MV-4-11 (cell line): ENCODE measurements at places on chromosomes 5 and 9.

DNA sequence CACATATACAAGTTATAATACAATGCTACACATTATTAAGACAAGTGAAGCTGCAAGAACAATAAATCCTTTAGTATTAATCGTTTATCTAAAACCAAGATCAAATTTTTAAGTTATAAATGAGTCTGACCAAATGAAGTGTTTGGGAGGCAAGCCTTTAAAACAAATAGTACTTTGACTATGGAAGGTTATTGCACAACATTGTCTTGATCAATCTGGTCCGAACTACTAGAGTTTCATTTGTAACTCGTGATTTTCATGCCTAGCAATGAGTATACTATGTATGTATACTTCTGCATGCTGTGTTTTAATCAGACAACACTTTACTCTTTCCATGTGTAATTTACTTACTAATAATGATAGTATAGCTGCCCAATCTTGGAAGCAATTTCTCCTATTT lies 87.2 kb upstream of the GOLGA1 start:
- DNase-seq = no peak

GRCh38 chr5:56278335-56278753 lies 45.2 kb upstream of the ANKRD55 start:
- DNase-seq = no peak

GRCh38 chr9:109231593-109231992 lies 64.5 kb upstream of the FRRS1L start:
- DNase-seq = no peak

DNA sequence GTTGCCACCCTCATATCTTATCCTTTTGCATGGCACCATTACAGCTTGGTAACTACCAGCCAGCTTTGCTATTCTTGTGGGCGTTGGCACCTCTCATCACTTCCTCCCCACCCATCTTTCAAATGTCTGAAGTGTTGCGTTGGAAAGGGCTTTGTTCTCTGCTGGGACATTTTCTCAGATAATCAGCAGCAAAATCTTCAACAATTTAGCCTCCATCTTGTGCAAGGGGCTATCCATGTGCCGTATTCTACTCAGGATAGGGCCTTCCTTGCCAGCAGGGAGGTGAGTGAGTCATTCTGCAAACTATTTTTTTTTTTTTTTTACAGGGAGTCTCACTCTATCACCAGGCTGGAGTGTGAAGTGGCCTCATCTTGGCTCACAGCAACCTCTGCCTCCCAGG lies 62.1 kb upstream of the NUDT12 start:
- DNase-seq = no peak

GRCh38 chr5:137141779-137142178 lies 357.3 kb downstream of the SPOCK1 start:
- DNase-seq = no peak

DNA sequence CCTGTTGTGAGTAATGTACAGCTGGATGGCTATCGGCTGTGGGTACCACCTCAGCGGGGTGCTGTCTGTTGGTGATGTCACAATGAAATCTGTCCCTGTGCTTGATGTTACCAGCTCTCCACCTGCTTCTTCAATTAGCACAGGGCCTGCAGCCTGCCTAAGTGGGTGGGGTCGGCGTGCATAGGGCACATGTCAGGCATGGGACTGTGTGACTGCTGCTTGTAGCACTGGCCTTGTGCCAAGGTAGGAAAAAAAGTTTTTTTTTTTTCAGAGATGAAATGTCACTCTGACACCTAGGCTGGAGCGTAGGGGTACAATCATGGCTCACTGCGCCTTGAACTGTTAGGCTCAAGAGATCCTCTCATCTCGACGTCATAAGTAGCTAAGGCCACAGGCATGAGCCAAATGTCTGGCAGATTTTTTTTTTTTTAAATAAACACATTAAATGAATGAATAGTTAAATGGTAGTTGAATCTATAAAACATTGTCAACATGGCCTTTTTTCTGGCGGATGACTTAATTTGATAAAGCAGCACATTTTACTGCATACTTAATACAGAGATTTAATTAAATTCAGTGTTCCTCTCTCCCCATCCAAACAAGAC lies 222.5 kb downstream of the NXNL2 start:
- no peak for DNase-seq

DNA sequence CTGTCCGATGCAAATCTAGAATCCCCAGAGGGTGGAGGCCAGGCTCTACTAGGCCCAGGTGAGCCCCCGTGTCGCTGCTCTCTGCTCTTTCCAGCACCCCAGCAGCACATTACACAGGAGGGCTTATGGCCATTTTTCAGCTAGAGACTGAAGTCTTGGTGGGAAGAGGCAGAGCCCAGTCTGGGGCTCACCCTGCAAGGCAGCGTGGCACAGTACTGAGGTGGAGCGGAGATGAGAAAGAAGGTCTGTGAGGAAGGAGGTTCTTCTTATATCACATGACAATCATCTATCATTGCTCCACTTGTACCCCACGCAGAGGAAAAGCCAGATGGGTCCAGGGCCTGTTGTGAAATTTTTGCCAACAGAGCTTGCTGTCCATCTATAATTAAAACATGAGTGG lies 10.0 kb upstream of the KIF12 start:
- DNase-seq = no peak

DNA sequence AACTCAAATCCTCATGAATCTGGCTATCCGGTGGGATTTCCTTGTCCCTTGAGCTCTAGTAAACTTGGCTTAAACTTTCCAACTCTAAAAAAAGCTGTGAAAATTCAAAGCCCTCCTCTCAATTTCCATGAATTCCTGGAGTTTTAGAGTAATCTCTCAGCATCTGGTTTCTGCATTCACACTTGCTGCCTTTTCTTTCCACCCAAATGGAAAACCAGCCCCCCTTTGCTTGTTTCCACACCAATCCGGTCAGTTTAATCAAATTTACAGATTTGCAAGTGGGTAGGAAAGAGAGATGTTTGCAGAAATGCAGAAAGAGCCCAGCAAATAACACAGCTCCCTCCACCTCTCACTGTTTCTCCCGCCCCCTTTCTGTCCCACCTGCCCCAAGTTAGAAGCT lies 91.1 kb downstream of the ENC1 start:
- no peak for DNase-seq

GRCh38 chr5:96220610-96221390 lies 212.2 kb downstream of the PCSK1 start:
- DNase-seq = no peak

- no peak for DNase-seq
Observed at GRCh38 chr5:73485715-73486114, 12.5 kb upstream of the BTF3 start.

DNA sequence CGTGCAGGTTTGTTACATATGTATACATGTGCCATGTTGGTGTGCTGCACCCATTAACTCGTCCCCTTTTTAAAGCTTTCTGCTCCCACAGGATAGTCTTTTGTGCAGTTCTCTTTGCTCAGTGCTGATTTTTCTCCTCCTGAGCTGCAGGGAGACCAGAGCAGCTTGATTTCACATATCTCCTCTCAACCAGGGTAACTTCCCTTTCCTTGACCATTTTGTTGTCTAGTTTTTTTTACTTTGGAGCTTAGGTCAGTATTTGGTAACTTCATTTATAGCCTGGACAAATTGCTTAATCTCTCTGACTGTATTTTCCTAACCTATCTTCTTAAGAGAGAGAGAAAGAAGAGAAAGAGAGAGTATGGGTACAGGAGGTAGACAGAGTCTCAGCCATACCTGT lies 137.1 kb upstream of the ZNF366 start:
- peak; percentile 31 for DNase-seq

- DNase-seq = no peak
Observed at GRCh38 chr5:16809395-16810207, 126.5 kb downstream of the MYO10 start.

DNA sequence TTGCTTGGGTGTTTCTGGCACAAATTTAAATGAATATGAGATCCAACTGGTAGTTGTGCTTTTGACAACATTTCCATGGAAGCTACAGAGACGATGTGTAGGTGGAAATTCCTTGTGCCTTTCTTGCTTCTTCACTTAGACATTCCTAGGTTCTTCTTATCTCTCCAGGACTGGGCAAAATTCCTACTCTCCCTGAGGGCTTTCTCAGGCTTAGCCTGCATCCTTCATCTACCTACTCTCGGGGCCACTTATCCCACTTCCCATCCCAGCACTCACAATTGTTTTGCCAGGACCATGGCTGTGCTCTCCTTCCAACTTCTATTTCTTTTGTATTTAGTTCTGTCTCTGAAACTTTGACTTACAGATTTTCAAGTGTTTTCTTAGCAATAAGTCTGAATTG lies 17.8 kb upstream of the SPINK1 start:
- DNase-seq = no peak

GRCh38 chr5:153816870-153817269 lies 221.8 kb downstream of the FAM114A2 start:
- no peak for DNase-seq

GRCh38 chr5:1437226-1437829 lies 7.9 kb downstream of the SLC6A3 start:
- peak; percentile 16 for DNase-seq

DNA sequence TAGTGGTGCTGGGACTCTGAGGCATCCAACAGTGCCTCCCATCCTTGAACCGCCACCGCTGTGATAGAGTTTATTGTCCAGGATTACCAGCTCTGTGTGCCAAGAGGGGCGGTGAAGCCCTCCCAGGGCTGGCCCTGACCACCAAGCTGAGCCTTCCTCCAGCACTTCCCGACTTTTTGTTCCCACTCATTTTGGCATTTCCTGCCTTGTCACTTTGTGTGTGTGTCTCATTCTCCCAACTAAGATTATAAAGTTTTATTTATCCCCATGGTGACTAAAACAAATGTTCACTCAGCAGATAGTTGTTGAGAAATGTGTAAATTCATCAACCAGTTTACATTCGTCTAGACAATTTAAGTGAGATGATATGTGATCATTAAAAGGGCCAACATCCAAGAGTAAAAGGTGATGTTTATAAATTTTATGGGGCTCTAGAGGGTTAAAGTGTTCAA lies 2.5 kb downstream of the F2R start:
- no peak for DNase-seq

- no peak for DNase-seq
Observed at GRCh38 chr9:87670572-87671264, 55.2 kb upstream of the CTSL start.

DNA sequence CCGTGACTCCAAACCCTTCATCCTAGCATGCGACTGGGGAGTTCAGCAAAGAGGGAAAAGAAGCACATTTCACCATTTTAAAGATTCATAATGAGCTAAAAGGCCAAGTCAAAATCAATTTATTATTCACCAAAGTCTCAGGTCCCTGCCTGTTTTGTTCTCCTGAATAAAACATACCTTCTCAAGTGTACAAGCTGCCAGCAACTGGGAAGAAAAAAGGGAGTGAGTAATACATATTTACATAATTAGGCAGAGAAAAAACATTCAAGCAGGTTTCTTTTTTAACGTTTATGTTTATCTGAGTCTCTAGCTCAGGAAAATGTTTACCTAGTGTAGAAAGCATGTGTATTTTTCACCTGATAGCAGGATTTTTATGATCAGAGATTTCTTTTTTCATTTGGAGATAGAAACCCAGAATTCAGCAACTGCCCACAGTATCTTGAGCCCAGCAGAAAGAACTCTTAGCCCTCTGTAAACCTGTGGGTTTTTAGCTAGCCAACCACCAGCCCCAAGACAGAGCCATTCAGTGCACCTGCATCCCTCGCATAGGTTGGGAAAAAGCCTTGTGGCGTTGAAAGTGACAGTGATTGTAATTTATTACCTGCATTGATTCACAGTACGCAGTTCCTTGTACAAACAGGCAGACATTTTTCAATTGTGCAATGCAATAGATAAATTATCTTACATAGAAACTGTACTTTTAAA lies 117.9 kb upstream of the GRIA1 start:
- DNase-seq = no peak

DNA sequence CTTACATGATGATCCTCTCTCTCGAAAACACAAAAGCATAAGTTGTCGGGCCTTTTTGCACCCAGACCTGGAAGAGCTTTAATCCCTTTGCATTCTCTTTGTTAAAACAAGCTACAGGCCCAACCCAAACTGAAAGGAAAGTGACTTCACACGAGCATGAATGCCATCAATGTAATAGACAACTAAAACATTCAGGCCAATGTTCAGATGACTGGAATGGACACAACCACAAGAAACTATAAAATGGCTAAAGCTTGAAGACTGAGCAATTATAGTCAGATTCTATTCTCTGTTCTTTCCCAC lies 45.5 kb downstream of the RFX3 start:
- DNase-seq = no peak

DNA sequence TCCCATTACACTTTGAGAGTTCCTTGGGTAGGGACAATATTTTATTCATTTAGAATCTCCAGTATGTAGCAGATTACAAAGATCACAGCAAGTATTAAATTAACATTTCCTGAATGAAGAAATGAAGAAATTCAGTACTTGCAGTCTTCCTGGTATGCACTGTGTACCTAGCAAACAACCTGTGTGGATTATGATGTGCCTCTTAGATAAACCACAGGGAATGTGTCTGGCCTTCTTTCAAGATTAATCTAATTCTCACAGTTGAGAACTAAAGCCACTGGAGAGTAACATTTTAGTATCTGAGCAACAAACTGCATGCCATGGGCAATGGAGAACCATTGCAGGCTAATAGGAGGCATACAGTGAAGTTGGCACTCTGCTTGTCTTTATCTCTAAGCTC lies 199.4 kb downstream of the AP3B1 start:
- DNase-seq = no peak

- no peak for DNase-seq
Observed at GRCh38 chr9:89619424-89620138, 14.8 kb downstream of the GADD45G start.

DNA sequence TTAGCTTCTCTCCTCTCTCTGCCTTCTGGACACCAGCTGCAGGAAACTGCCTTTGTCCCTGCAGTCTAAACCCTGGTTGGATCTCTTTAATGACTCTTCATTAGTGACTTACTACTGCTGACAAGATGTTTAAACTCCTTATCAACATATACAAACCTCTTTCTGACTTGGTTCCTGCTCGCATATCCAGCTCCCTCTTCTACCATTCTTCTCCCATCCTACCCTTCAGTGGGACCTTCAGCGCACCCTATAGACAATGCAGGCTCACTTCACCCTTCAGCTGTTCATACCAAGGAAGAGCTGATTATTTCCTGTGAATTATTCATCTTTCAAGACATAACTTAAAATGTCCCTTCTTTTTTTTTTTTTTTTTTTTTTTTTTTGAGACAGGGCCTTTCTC lies 436.5 kb downstream of the KIAA0825 start:
- DNase-seq = no peak

GRCh38 chr5:51988634-51989033 lies 605.4 kb downstream of the ISL1 start:
- DNase-seq = no peak

DNA sequence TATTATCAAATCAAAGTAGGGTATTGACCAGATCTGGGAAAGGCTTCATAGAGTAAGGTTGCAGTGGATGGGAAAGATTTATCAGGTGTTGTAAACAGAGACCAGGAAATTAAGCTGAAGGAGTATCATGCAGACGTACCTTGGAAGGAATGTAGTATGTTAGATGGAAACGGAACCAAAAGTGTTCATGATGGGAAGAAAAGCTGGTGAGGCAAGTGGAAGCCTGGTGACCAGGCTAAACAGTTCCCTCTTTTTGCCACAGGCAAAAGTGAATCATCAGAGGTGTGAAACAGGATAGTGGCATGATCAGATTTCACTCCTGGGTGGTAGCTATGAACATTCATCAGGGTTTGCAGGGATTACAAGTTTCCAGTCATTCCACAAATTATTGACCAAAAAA lies 780.1 kb upstream of the DMAC1 start:
- no peak for DNase-seq
